ENCODE measurements at places on chromosomes 4 and X. TPM values are rescaled to one million over a fixed set of nuclear protein-coding genes. Genes with fewer than 3 reads are reported as not detected.
A peak's percentile ranks its signal among the peaks of the same experiment; 100 is the strongest.

- H3K4me3 ChIP-seq, result no peak overlapping the region
- H3K27me3 ChIP-seq, result no peaks in the 10 kb centered on the region
- no peak overlapping the region for H3K27ac ChIP-seq
- DNase-seq, result no peak
Measured at GRCh38 chr4:48250980-48251379, 18.7 kb downstream of the TEC start.

- H3K36me3 ChIP-seq, result no peaks in the 10 kb centered on the region
- DNase-seq, result peak; percentile 19
- H3K4me3 ChIP-seq, result peak overlapping the region; percentile 37
- H3K27me3 ChIP-seq, result no peaks in the 10 kb centered on the region
- peak overlapping the region; percentile 95 for H3K27ac ChIP-seq
Measured at GRCh38 chrX:16869393-16870094, 618 bp downstream of the RBBP7 start.

DNA sequence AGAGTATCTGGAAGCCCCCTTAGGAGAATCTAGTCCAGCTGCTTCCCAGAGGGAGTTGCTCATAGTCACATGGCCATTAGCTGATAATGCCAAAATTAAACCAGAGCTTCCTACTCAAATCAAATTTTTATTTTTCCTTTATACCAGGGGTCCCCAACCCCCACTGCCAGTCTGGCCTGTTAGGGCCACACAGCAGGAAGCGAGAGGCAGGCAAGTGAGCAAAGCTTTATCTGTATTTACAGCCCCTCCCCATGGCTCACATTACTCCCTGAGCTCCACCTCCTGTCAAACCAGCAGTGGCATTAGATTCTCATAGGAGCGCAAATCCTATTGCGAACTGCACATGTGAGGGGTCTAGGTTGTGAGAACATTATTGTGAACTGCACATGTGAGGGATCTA, 19.2 kb upstream of the TNIP3 start:
- DNase-seq, result no peak
- no peak overlapping the region for H3K4me3 ChIP-seq
- no peaks in the 10 kb centered on the region for H3K36me3 ChIP-seq
- no peaks in the 10 kb centered on the region for H3K4me1 ChIP-seq
- no peak overlapping the region for H3K27ac ChIP-seq
- no peaks in the 10 kb centered on the region for H3K27me3 ChIP-seq

DNA sequence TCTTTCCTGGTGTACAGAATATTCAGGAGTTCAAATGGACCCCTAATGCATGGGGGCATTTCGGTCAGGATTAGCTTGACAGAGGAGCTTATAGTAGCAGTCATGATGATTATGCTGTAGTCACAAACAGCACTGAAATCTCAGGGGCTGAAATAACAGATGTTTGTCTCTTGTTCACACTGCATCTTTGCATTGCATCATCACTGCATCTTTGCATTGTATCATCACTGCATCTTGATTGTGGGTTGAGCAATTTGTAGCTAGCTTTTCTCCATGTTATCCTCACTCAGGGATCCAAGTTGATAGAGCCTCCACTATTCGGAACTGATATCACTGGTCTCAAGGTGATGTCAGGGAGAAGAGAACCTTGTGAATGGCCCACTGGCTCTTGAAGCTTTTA, 160.9 kb downstream of the GATB start:
- no peak for DNase-seq
- no peaks in the 10 kb centered on the region for H3K36me3 ChIP-seq
- H3K4me3 ChIP-seq, result no peak overlapping the region
- no peak overlapping the region for H3K27ac ChIP-seq

- H3K27me3 ChIP-seq, result no peaks in the 10 kb centered on the region
- no peak for DNase-seq
- no peaks in the 10 kb centered on the region for H3K36me3 ChIP-seq
- no peaks in the 10 kb centered on the region for H3K4me1 ChIP-seq
- no peak overlapping the region for H3K4me3 ChIP-seq
Measured at GRCh38 chr4:135412213-135412612, 1210.6 kb upstream of the PABPC4L start.

- H3K4me1 ChIP-seq, result no peaks in the 10 kb centered on the region
- no peak overlapping the region for H3K4me3 ChIP-seq
- no peaks in the 10 kb centered on the region for H3K36me3 ChIP-seq
- H3K27ac ChIP-seq, result peak overlapping the region; percentile 36
- DNase-seq, result no peak
Measured at GRCh38 chr4:123699880-123700771, 303.5 kb downstream of the SPRY1 start.

DNA sequence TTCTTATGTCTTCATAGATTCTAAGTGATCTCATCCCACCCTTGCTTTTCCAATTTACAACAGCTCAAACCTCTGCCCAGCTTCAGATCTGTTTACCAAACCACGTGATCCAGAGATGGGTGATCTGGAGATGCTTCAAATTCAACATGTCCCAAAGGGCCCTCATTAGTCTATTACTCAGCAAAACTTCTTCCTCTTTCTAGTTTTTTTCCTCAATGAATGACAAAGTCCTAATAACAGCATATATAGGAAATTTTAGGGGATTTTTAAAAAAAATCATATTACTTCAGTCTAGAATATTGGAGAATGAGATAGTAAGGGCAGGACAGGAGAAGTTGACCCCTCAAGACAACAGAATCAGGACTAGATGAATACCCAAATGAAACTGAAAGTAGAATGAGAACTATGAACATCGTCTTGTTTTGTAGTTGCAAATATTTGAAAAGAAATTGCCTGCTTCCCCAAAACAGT, 127.1 kb downstream of the CFAP299 start:
- DNase-seq, result no peak
- H3K4me3 ChIP-seq, result no peak overlapping the region
- H3K27me3 ChIP-seq, result no peaks in the 10 kb centered on the region
- no peaks in the 10 kb centered on the region for H3K4me1 ChIP-seq

GRCh38 chr4:127196655-127197352, 436.0 kb upstream of the INTU start:
- H3K27me3 ChIP-seq, result no peaks in the 10 kb centered on the region
- no peak overlapping the region for H3K4me3 ChIP-seq
- no peaks in the 10 kb centered on the region for H3K36me3 ChIP-seq
- DNase-seq, result no peak
- H3K4me1 ChIP-seq, result no peaks in the 10 kb centered on the region

- no peak for DNase-seq
- no peaks in the 10 kb centered on the region for H3K4me1 ChIP-seq
- H3K27ac ChIP-seq, result no peak overlapping the region
- no peak overlapping the region for H3K4me3 ChIP-seq
- H3K27me3 ChIP-seq, result no peaks in the 10 kb centered on the region
Measured at GRCh38 chr4:3399277-3400194, 42.2 kb upstream of the HGFAC start.

GRCh38 chr4:40212674-40213527, 16.1 kb downstream of the RHOH start:
- no peaks in the 10 kb centered on the region for H3K36me3 ChIP-seq
- no peaks in the 10 kb centered on the region for H3K27me3 ChIP-seq
- DNase-seq, result no peak
- no peak overlapping the region for H3K4me3 ChIP-seq

- no peaks in the 10 kb centered on the region for H3K36me3 ChIP-seq
- DNase-seq, result no peak
- H3K4me1 ChIP-seq, result no peaks in the 10 kb centered on the region
- no peak overlapping the region for H3K4me3 ChIP-seq
- no peaks in the 10 kb centered on the region for H3K27me3 ChIP-seq
Measured at GRCh38 chrX:149383852-149384251, 121.3 kb downstream of the IDS start.

DNA sequence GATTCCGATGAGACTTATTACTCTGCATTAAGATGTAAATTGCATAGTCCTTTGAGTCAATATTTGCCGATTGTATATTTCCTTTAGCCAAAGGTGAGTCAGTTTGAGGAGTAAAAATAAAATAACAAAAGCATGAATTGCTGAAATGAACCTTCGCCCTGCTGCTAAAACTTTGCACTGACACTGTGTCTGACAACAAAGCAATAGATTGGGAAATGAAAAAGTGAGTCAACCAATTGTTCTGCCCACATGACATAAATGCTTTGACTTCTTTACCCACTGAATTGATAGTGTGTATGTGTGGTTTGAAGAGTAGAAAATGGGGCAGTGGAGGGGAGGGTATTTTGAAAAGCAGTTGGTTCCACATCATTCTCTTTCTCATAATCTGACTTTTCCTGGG, 88.4 kb upstream of the AFF2 start:
- no peaks in the 10 kb centered on the region for H3K27me3 ChIP-seq
- H3K36me3 ChIP-seq, result no peaks in the 10 kb centered on the region
- H3K4me1 ChIP-seq, result no peaks in the 10 kb centered on the region
- H3K4me3 ChIP-seq, result no peak overlapping the region

- H3K27ac ChIP-seq, result no peak overlapping the region
- H3K4me1 ChIP-seq, result no peaks in the 10 kb centered on the region
- H3K4me3 ChIP-seq, result no peak overlapping the region
- no peaks in the 10 kb centered on the region for H3K36me3 ChIP-seq
Measured at GRCh38 chr4:77473509-77473908, 132.1 kb upstream of the CXCL13 start.

GRCh38 chr4:18342847-18343246, 321.3 kb upstream of the LCORL start:
- H3K4me3 ChIP-seq, result no peak overlapping the region
- H3K27me3 ChIP-seq, result no peaks in the 10 kb centered on the region
- H3K4me1 ChIP-seq, result no peaks in the 10 kb centered on the region
- H3K36me3 ChIP-seq, result no peaks in the 10 kb centered on the region

DNA sequence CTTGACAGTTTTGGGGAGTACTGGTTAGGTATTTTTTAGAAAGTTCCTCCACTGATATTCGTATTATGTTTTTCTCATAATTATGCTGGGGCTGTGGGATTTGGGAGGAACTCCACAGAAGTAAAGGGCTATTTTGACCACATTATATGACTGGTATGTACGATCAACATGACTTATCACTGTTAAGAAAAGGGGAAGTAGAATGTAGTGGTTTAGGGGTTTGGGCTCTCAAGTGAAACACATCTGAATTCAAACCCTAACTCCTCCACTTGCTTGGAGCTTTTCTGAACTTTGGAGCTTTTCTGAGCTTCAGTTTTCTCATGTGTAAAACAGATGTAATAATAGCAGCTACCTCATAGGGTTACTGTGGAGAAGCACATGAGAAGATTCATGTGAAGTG, 96.4 kb upstream of the C1GALT1C1 start:
- H3K27ac ChIP-seq, result no peak overlapping the region
- no peaks in the 10 kb centered on the region for H3K36me3 ChIP-seq
- no peaks in the 10 kb centered on the region for H3K27me3 ChIP-seq
- H3K4me3 ChIP-seq, result no peak overlapping the region

DNA sequence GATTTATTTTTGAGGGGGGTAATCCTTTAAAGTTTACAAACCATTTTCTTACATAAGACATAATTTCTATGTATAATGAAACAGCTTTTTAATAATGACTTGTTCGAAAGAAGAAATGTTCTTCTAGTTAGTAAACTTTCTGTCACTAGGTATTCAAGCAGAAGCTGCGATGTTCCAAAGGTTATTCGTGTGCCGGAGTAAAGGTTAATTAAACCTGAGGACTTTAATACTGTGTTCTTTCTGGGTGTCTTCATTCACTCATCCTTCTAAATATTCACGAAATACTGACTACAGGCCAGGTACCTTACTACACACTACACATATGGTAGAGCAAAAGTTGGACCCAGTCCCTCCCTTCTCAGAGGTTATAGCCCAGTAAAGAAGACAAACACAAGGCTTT, 96.7 kb downstream of the NR3C2 start:
- no peak overlapping the region for H3K27ac ChIP-seq
- H3K36me3 ChIP-seq, result no peaks in the 10 kb centered on the region
- DNase-seq, result no peak

- H3K4me1 ChIP-seq, result peaks cover 4% of the 10 kb centered on the region
- H3K36me3 ChIP-seq, result no peaks in the 10 kb centered on the region
- peak overlapping the region; percentile 90 for H3K27ac ChIP-seq
- H3K4me3 ChIP-seq, result peak overlapping the region; percentile 15
Measured at GRCh38 chrX:17737986-17738713, 857 bp downstream of the SCML1 start.

GRCh38 chr4:112003231-112003907, 141.9 kb upstream of the FAM241A start:
- H3K27ac ChIP-seq, result no peak overlapping the region
- no peaks in the 10 kb centered on the region for H3K36me3 ChIP-seq
- DNase-seq, result no peak
- H3K4me3 ChIP-seq, result no peak overlapping the region
- H3K27me3 ChIP-seq, result no peaks in the 10 kb centered on the region
- no peaks in the 10 kb centered on the region for H3K4me1 ChIP-seq

DNA sequence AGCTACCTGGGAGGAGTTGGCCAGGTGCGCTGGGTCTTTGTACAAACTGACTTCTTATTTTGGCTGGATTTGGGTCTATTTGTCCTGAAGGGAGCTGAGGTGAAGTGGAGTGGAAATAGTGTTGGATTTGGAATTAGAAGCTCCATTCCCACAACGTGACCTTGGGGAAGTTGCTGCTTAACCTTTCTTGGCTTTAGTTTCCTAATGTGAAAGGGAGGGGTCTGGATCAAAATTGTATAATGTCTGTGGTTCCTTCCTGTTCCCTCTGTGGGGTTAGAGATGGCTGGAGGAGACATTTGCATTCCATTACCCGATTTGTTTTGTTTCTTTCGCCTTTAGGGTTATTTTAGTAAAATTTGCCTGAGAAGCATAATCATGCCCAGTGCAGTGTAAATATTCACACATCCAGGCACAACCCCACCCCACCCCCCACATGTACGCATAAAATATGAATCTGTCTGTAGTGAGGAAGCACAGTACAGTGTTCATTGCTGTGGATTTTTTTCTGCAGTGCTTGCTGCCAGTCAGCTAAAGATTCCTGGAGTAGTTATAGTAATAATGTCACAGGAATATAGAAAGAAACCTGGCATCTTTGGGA, 21.5 kb downstream of the JADE1 start:
- H3K4me3 ChIP-seq, result no peak overlapping the region
- no peak for DNase-seq
- H3K4me1 ChIP-seq, result peaks cover 87% of the 10 kb centered on the region
- H3K27ac ChIP-seq, result peak overlapping the region; percentile 47

DNA sequence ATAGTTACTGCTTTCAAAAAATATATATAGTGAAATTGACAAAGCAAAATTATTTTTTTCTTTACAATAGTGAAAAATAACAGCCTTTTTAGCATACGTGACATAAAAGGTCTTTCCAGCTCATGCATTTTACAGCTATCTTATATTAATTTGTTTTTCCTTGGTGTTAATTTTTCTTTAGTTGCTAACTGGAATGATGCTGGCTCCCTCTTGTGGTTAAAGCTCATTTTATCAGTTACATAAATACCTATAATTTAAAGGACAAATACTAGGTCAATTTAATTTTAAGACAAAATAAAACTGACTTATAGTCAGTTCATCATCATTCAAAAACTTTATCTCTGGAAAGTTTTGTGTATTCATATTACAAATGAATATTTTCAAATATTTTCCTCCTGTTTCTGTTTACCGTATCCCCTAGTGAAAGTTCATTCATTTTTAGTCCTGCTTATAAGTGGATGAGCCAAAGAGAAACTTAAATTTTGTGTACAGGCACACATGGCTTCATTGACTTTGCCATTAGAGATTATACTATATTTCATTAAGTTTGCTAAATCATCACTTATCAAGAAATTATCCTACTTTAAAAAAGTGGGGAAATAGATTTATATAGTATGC, 9.9 kb upstream of the ANAPC4 start:
- H3K4me1 ChIP-seq, result peaks cover under 1% of the 10 kb centered on the region
- H3K27me3 ChIP-seq, result no peaks in the 10 kb centered on the region
- no peaks in the 10 kb centered on the region for H3K36me3 ChIP-seq
- H3K4me3 ChIP-seq, result no peak overlapping the region
- no peak for DNase-seq

Gene RPL34
- total RNA-seq, result 804 TPM

Gene AKAP17A
- total RNA-seq, result 162 TPM

Gene GNPDA2
- total RNA-seq, result 8.6 TPM

Gene SSX2B
- not detected for total RNA-seq

Gene FSTL5
- not detected for total RNA-seq

Gene CDKL2
- 1.6 TPM for total RNA-seq

Gene TECRL
- not detected for total RNA-seq

Gene SMIM14
- 24.4 TPM for total RNA-seq

Gene SLC10A4
- total RNA-seq, result 0.66 TPM

Gene STARD8
- total RNA-seq, result 9.6 TPM

Gene NXF2
- total RNA-seq, result not detected

Gene GPRASP3
- total RNA-seq, result 0.99 TPM

All from body of pancreas (tissue), 4 donors.